ENCODE measurements at places on chromosomes 2 and 18.

DNA sequence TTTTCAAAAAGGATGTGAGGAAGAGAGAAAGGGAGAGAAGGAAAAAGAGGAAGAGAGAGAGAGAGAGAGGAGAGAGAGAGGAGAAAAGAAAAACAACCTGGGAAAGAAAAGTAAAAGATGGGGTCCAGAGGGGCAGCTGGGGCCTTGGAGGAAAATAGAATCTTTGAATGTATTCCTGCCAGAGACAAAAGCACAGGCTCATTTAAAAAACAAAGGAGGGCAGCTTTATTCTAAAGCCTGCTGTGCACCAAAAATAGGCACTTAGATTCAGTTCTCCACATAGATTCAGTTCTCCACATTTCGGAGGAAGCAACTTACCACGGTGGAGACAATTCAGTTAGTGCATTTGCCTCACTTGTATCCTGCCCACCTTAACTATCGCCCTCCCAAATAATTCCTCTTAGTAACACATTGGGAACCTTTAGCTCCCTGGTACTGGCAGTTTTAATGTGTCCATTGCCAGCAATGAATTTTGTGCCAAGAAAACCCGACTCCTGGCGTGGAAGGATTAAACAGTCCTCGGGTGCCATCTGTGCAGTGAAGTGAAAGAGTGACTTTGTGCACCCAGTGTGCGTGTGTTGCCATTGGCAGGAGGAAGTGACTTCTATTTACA lies 71.3 kb downstream of the DPP4 start:
- DNase-seq: no peak

DNA sequence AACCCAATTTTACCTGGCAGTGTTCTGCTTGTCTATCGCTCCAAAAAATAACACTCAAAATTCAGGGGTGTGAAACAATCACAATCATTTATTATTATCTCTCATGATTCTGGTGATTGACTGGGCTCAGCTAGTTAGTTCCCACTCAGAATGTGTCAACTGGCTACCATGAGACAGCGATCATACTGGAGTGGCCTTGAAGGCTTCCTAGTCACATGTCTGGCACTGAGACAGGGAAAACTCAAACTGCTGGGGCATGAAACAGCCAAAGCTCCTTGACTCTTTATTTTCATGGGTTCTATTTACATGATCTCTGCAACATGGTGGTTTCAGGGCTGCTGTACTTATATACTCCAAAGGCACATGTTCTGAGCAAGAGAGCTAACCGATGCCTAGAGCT lies 6.2 kb upstream of the ANXA4 start:
- no peak for DNase-seq

- DNase-seq: no peak
Measured at GRCh38 chr2:175205523-175205922, 24.0 kb upstream of the ATP5MC3 start.

DNA sequence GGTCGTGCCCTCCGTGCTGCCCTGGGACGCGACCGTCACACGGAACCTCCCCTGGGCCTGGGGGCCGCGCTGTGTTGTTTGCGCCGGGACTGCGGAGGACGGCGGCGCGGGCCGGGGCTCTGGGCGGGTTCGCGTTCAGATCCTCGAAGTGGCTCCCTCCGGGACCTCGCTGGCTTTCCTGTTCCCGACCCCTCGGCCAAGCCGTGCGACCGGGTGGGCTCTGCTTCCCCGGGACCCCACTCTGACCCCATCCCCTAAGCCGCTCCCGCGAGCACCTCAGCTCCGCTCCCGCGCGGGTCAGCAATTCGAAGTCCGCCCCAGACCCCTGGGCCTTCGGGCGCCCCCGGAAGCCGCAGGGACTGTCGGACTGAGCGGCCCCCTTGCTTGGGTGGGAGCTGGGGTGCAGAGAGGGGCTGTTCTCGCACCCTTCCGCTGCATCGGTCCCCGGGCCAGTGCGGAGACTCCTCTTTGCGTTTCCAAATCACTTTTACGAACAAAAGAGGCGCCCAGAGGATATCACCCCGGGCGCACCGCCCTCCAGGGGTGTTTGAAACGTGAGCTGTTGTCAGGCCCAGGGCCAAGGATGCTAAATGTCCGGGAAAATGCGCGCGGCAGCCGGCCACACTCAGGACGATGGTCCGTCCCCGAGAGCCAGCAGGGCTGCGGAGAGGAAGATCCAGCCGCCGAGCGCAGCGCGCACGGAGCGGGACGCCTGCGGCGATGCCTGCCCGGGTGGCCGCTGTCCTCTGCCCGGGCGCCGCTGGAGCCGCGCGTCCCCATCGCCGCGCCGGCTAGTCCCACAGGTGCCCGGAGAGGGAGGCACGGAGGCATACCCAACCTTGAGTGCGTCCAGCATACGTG lies 73.5 kb downstream of the ZCCHC2 start:
- DNase-seq: no peak

DNA sequence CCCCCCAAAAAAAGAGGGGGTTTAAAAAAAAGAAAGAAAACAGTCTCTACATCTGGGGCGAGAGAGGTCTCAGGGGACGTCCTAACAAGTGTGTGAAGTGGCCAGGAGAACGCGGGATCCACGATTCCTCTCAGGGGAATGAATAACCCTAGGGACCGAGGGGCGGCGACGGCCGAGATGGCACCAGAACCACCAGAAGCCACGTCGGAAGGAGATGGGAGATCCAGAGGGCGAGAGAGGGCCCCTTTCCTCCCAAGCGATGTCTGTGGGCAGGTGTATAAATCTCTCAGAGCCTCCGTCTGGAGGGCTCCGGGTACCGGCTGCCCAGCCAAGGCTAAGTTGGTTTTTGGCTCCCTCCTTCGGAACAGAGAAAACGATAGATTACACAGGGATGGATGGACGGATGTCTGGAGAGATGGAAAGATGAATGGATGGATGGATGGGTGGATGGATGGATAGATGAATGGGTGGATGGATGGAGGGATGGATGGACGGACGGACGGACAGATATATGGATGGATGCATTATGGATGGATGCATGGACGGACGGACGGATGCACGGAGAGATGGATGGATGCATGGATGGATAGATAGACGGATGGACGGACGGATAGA lies 1.7 kb downstream of the EPHA4 start:
- DNase-seq: no peak

- no peak for DNase-seq
Measured at GRCh38 chr2:128720080-128721022, 401.7 kb upstream of the HS6ST1 start.

GRCh38 chr2:101893681-101894381 lies 97.9 kb upstream of the IL1R2 start:
- no peak for DNase-seq

GRCh38 chr2:121251497-121251896 lies 33.5 kb downstream of the TFCP2L1 start:
- DNase-seq: no peak

GRCh38 chr18:42583283-42583731 lies 532.2 kb downstream of the RIT2 start:
- DNase-seq: no peak

- no peak for DNase-seq
Measured at GRCh38 chr2:172011812-172012575, 12.2 kb downstream of the METAP1D start.

GRCh38 chr2:233413559-233414272 lies 59.4 kb downstream of the DGKD start:
- no peak for DNase-seq

DNA sequence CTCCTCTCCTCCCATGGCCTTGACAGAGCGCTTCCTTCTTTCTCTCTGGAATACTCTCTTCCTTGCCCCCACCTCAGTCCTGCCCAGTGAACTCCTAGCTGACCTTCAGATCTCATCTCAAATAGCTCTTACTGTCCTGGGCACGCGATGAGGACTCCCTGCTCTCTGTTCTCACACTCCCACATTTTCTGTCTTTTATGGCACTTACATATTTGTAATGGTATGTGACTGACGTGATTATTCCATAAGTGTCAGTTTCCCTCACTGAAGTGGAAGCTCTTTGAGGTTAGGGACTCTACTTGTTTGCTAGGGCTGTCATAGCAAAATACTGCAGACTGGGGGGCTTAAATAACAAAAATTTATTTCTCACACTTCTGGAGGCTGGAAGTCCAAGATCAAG lies 1.7 kb upstream of the DYSF start:
- DNase-seq: no peak

DNA sequence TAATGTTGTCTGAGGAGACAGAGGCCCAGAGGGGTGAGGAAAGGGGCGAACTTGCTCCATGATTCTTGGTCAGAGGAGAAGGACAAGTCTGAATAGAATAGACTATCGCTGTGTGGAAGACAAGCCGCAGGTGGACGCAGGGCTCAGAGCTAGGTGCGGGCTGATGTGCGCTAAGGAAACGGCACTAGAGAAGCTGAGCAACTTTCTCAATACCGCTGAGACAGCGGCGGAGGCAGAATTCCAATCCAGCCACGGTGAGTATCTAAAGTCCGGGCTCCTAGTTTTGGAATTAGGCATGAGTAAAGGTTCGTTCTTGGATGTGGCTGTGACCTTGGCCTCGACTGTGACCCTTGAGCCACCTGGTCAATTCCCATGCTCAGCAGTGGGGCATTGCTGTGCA lies 47.8 kb downstream of the CAPN13 start:
- no peak for DNase-seq
